ENCODE measurements at places on chromosomes 5 and 9.

GRCh38 chr5:74684900-74685851 is at the start of gene HEXB:
Gene HEXB (plus strand): TSS chr5:74685233. CDS start chr5:74685261, 28 bp downstream.
- DNase-seq: peak; percentile 88

DNA sequence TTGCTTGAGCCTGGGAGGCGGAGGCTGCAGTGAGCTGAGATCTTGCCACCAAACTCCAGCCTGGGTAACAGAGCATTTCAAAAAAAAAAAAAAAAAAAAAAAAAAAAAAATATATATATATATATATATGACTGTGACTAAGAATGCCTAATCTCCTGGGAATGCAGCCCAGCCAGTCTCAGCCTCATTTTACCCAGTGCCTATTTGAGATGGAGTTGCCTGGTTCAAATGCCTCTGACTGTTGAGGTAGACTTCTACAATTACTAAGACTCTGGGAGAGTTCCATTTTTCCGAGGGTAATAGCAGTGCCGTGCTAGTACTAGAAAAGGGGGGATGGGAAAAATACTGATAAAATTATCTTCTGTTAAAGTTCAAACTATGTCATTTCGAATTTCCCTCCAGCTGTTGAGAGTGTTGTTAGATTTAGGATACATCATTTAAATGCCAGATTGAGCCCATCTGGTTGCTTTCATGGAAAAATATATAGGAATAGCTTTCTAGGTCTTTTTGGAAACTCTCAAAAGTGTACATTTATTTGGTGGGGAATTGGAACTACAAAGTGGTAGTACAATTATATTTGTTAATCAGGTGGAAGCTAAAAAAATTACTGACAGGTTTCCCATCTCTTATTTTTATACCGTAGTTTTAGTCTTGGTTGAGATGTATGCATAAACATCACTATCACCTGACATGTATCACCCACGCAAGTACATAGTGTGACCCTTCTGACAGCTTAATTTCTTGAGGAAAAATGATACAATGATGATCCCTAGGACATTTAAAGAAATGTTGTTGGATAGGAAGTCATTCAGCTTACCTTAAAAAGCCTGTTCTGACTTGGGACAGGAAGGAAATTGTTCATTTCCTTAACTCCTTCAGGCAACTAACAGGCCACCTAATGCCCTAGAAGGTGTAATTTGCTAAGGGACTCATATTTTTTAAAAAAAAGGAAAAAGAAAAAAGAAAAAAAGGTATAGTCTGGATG is 214.9 kb downstream of the ADAMTSL1 start:
- DNase-seq: no peak

DNA sequence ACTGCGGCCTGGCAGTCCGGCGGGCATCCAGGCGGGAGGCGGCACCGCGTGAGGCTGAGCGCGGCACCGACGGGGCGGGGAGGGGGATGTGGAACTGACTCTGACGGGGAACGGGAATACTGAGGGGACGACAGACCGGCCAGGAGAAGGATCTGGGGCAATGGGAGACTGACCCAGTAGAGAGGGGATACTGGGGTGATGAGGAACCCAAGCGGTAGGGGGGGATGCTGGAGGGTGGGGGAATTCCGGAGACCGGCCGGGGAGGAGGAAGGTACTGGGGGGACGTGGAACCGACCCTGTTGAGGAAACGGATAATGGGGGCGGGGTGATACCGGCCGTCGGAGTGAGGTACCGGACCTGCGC is 423 bp downstream of the IPPK start:
- DNase-seq: no peak

- DNase-seq: no peak
These were observed 312.1 kb upstream of the CDH18 start for GRCh38 chr5:20300110-20300509.

- peak; percentile 34 for DNase-seq
These were observed at the start of gene CARD6 for GRCh38 chr5:40841068-40841805. Gene CARD6 (plus strand): TSS chr5:40841367. CDS start chr5:40841383, 16 bp downstream.

DNA sequence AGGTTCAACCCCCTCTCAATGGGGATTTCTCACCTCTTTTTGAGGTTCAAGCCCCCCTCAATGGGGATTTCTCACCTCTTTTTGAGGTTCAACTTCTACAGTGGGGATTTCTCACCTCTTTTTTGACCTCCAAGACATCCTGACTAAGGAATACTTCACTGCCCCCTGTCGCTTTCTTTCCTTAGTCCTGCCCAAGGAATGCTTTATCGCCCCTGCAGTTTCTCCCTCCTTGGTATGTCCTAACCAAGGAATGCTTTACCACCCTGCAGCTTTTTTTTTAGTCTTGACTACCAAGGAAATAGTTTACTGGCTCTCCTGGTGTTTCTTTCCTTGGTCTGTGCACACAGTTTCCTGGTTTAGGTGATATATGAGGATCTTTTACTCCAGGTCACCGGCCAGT is 9.6 kb upstream of the IRGM start:
- DNase-seq: no peak

- no peak for DNase-seq
These were observed 583.6 kb downstream of the TMEM38B start for GRCh38 chr9:106277966-106278365.

GRCh38 chr5:14416621-14417275 is 164.8 kb upstream of the OTULINL start:
- no peak for DNase-seq

All from hepatic stellate cell (primary cell).